ENCODE measurements at places on chromosomes 4 and X.

DNA sequence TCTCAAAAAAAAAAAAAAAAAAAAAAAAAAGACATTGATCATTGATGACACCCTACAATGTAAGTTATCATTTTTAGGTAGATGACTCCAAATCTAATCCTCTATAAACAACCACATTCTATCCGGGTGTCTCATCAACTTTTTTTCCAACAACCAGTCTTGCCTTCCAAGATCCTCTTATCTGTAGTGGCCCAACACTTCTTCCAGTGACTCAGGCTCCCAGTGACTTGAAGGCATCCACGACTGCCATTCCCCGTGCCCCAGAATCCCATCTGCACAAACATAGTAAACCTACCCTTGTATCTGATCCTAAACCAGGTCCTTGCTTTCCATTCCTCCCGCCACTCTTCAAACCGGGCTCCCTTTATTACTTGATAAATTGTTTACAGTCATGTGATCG, 15.6 kb upstream of the TSPAN5 start:
- no peak for DNase-seq

- DNase-seq = no peak
Measured at GRCh38 chr4:123167931-123168330, 228.7 kb upstream of the SPRY1 start.

- DNase-seq = no peak
Measured at GRCh38 chrX:40644821-40645358, 2.5 kb downstream of the CXorf38 start.

DNA sequence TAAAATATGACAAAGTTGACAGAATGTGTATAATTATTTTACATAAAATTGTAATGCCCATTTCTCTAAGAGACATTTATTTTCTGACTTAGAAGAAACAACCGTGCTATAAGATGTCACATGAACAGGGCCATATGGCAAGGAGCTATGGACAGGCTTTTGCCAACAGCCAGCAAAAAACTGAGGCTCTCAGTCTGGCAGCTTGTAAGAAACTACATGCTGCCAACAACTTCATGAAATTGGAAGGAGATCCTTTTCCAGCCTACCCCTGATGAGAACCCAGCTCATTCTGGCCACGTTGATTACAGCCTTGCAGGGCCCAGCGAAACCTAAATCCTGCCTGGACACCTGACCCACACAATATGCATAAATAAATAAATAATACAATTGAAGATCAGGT, 250.3 kb upstream of the ARSJ start:
- DNase-seq = no peak

- no peak for DNase-seq
Measured at GRCh38 chrX:109347632-109348031, 134.3 kb downstream of the GUCY2F start.

- DNase-seq = no peak
Measured at GRCh38 chrX:118943102-118943501, 31.3 kb upstream of the LONRF3 start.

- peak; percentile 73 for DNase-seq
Measured at GRCh38 chr4:148205476-148205875, 236.7 kb downstream of the NR3C2 start.

- DNase-seq = no peak
Measured at GRCh38 chr4:153547520-153547919, 81.4 kb downstream of the TMEM131L start.

DNA sequence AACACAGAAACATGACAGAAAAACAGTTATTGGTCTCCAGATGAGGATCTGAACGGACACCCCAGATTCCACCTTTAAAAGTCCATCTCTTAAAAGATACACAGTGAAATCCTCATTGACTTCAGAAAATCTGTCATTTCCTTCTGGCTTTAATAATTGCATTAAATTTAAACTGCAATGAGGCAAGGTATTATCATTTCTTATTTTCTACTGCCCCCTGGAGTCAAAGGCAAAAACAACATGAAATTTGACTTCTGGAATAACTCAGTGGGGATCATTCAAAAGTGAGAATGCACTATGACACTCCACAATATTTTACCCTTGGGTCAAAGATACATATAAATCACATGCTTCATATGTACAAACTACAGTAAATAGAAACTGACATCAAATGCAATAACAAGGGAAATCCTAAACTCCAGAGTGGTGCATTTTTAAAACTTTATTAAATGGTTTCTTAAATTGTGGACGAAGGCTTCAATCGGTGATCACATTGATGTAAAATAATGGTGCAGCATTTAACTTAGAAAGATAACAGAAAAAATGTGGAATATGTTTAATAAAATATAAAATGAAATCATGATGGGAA, 56.4 kb upstream of the SPANXN1 start:
- no peak for DNase-seq

- no peak for DNase-seq
Measured at GRCh38 chr4:80216100-80216761, 18.9 kb downstream of the PRDM8 start.

- no peak for DNase-seq
Measured at GRCh38 chr4:78939667-78940008, 400 bp upstream of the PAQR3 start.

DNA sequence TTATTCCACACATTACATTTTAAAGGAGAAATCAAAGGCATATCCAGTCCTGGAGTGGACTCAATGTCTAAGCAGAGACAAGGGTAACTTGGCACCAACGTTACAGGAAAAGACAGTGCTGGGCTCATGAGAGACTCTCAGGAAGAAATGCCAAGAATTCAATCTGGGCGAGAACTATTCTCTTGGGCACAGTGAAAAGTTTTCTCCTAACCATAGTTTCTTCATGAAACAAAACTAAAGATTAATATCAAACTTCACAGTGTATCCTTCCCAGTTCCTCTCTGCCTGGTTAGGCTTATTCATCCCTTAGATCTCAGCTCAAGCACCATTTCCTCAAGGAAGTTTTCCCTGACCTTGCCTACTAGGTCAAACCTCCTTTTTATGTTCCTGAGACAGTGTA, 109.4 kb upstream of the TLL1 start:
- DNase-seq = no peak

- no peak for DNase-seq
Measured at GRCh38 chr4:127889903-127890302, 9.2 kb downstream of the PLK4 start.

DNA sequence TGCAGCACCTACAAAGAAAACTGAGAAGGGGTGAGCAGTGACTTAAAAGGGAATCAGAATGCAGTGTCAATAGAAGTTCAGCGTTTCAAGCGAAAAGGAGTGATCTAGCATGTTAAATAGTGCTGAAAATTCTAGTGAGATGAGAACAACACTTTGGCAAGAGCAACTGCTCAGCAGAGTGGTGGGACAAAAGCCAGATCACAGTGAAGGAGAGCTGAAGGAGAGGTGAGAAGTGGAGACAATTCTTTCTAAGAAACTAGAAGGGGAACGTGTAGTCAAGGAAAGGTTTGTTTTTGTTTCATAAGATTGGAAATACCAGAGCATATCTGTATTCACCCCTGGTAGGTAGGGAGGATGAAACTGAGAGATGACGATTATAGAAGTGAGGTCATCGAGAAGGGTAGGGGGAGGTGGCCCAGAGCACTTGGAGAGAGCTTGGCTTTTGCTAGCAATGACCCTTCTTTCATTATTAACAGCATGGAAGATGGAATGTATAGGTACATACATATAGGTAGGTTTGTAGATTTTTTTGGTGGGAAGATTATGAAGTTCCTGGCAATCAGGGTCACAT, 33.7 kb downstream of the SRPX2 start:
- DNase-seq = no peak

DNA sequence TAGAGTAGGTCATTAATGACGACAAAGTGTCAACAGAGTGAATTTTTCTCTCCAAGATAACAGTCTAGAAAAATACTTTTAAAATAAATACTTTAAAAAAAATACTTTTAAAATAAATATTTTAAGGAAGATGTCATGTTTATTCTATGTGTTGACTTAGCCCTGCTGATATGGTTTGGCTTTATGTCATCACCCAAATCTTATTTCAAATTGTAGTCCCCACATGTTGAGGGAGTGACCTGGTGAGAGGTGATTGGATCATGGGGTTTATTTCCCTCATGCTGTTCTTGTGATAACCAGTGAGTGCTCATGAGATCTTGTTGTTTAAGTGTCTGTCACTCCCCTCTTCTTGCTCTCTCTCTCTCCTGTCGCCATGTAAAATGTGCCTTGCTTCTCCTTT, 754.9 kb upstream of the SLIT2 start:
- no peak for DNase-seq

DNA sequence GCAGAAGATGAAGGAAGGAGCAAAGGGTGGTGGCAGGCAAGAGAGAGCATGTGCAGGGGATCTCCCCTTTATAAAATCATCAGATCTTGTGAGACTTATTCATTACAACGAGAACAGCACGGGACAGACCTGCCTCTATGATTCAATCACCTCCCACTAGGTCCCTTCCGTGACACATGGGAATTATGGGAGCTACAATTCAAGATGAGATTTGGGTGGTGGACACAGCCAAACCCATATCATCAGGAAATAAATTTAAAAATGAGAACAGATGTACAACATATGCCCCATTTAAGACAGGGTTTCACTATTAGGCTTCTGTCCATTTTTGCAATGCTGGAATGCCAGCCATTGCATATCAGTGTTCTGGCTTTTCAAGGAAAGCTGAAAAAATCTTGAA, 346.7 kb upstream of the SLIT2 start:
- no peak for DNase-seq

DNA sequence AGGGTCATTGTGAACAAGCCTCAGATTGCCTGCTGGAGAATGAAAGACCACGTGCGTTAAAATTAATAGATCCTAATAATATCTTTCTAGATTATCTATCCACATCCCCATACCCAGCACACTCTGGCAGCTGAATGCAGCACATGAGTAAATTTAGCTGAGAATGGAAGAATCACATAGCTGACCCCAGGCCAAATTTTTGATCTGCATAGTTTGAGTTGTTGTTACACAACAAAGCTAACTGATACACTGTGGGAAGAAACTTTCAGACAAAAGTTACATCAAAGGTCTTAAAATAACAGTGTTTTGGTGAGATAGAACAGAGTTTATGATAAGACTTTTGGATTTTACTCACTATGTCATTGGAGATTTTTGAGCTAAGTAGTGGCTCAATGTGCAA, 72.4 kb upstream of the ANXA10 start:
- DNase-seq = no peak

DNA sequence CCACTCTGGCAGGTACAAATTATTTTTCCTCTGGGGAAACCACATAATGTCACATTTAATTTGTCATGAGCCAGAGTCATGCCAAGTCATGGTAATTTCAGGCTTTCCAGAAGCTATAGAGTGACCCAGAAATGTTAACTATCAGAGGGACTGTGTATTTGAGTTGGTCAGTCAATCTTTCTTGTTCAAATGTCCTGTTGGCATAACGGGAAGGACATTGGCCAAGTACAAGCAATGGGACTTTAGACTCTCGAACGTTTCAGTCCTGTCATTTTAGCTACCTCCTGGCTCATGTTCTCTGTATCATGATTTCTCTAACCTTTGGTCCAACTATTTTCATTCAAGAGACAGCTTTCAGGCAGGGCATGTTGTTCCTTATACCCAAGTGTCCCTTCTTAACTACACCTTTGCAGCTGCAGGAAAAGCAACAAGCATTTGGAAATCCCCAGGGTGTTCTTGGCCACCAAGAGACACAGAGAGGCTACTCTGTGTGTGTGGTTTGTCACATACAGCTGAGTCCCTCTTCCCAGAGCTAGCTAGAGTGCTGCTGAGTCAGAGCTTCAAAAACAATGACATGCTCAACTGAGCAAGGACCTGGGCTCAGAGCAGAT, 142.6 kb downstream of the EGF start:
- DNase-seq = no peak

DNA sequence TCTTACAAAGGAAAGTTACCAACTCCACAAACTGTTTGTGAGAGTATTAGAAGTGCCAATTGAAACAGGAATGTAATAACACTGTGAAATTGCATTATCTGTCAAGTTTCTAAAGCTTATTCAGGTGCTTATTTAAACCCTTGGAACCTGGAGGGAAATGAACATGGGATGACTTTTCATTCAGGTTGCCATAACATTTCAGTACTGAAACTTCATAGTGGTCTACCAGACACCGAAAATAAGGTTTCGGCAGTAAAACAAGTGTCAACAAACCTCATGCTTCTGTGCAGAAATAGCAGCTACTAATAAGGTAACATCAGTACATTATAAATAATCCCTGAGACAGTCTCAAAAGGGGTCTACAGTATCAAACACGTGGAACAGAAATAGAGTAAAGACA, 890.7 kb upstream of the INTU start:
- DNase-seq = no peak

DNA sequence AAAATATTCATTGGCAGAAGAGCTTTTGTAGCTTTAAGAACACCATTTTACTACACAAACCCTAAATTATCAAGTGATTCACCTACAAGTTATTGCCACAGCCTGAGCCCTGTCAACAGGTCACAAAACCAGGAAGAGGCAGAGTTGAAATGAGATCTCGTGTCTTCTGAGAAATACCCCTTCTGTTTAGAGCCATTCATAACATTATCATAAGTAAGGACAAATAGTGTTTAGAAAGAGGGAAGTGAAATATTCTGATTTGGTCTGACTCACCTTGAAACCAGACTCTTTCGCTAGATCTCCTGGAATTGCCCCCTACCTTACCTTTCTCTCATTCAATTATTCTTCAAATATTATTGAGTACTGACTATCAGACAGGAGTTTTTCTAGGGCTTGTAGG, 5.9 kb downstream of the ETDB start:
- DNase-seq = no peak

DNA sequence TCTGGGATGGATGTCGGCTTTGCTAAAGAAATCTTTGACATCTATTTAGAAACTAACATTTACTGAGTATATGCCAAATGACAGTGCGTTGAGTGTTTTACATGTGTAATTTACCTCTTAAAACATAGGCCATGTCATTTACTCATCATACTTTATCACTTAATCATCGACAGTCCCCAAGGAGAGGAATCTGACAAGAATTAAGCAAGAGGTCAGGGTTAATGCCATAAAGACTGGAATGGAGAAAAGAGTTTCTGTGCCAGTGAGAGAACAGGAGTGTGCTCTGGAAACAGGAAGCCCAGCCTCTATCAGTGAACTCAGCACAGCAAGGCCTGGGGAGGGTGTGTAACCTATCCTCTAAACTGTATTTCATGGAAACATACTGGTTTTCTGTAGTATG, 28.0 kb upstream of the AMOT start:
- DNase-seq = no peak

DNA sequence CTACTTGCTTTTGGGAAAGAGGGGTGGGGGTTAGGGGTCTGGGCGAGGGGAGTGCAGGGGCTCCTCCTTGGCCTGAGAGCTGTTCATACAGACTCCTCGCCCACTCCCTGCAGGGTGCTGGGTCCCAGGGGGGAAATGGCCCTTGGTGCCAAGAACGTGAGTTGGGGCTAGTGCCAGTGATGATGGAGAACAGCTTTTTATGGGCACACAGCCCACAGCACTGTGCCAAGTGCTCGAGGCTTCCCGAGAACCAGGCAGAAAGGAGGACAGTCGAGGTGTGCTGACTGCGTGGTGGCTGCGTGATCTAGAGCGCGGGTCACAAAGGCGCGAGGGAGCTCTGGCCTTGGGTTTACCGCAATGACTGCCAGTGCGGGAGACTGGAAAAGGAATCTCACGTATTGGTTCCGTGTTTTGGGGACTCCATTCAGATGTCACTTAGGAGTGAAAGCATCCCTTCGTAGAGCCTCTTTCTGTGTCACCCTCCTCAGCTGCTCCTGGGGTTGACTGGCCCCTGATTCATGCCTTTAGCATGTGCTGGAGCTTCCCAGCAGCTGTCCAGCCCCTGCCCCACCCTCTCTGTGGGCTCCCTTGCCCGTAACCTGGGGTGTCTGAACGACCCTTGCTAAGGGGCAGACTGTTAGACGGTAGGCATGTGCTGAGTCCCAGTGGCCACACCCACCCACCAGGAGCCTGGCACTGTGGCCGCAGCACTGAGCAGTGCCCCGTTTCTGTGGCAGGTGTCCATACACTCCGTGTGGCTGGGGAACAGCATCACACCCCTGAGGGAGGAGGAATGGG, 20.9 kb upstream of the MSANTD1 start:
- DNase-seq = no peak

All from NCI-H526 treated with DMSO at 0.1 percent for 48 hours (cell line).